ENCODE measurements at places on chromosomes 11 and 22.

DNA sequence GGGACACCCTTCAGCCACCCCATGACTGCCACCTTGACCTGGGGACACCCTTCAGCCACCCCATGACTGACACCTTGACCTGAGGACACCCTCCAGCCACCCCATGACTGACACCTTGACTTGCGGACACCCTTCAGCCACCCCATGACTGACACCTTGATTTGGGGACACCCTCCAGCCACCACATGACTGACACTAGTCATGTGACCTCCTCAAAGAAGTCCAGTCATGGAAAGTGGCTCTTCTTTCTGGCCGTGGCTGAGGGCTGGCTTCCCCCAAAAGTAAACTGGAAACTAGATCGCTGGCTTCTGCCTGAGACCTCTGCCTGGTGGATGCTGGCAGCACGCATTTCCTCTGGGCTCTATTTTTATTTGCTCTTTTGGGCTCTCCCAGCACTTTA, 28.4 kb downstream of the ARFGAP2 start:
- no peak for DNase-seq

GRCh38 chr22:19194766-19195536, 16.4 kb upstream of the SLC25A1 start:
- DNase-seq, result no peak

DNA sequence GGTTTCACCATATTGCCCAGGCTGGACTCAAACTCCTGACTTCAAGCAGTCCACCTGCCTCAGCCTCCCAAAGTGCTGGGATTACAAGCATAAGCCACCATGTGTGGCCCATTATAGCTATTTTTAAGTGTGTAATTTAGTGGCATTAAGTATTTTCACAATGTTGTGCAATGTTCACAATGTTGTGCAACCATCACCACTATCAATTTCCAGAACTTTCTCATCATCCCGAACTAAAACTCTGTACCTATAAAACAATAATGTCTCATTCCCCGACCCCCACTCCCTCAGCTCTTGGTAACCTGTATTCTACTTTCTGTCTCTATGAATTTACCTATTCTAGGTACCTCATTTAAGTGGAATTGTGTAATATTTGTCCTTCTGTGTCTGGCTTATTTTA, 7.5 kb downstream of the CFAP68 start:
- no peak for DNase-seq

DNA sequence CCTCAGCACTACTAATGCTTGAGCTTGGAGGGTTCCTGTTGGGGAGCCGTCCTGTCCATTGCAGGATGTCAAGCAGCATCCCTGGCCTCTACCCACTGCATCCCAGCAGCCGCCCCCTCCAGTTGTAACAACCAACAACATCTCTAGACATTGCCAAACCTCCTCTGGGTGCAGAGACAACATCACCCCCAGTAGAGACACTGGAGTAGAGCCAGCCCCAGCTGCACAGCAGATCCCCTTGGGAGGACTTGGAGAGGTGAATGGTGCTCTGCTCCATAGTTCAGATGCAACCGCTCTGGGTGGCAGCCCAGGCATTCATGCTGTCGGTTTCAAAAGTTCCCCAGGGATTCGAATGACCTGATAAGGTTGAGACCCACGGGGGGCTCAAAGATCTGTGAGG, 259.0 kb downstream of the MN1 start:
- DNase-seq, result no peak

DNA sequence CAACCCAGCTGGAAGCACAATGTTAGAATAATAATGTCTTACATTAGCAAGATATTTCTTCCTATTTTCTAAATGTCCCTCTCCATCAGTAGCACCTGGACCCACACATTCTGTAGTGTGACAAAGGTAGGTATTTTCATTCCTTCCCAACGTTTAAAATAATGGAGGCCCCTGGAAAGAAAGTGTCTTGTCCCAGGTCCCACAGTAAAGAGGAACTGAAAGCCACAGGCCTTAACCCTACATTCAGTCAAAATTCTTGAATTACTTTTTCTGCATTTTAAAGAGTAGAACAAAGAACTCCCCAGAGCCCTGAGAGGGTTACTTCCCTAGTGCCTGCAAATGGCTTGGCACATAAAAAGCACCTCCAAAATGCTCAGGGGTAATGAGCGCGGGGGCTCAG, 26.3 kb downstream of the OPCML start:
- DNase-seq, result no peak

DNA sequence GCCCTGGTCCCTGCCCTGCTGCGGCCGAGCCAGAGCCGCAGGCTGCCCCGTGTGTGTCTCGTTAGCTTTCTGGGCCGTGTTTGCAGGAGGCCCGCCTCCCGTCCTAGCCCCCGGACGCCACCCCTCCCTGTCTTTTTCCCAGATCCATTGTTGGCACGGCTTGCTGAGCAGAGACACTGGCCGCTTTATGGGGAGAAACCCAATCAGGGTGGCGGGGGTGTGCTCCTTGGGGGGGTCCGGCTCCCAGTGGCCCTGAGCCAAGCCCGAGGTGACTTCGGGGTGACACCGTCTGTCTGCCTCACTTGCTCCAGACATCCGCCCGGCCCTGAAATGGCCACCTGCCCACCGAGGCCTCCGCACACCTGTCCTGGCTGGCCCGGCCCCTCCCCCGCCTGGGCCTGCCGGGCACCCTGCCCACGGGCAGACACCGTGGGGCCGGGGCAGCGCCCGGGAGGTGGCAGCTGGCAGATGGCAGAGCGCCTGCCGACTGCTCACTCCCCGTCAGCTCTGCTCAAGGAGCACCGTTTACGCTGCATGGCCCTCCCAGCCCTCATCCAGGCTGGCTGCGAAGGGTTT, 43.1 kb upstream of the PPARA start:
- no peak for DNase-seq

All from stimulated activated CD8-positive, alpha-beta memory T cell treated with anti-CD3 and anti-CD28 coated beads, Interleukin-4, amount 100 ng/mL, for 48 hours (primary cell).